ENCODE measurements at places on chromosomes 16 and 17. TPM values are rescaled to one million over a fixed set of nuclear protein-coding genes. Genes with fewer than 3 reads are reported as not detected.

TMC7 gene
- 0.39 TPM for total RNA-seq

DNAI2 gene
- total RNA-seq, result not detected

MYH8 gene
- total RNA-seq, result not detected

TP53TG3 gene
- total RNA-seq, result not detected

CCL17 gene
- not detected for total RNA-seq

TAC4 gene
- not detected for total RNA-seq

PRKCB gene
- total RNA-seq, result not detected

GP1BA gene
- total RNA-seq, result not detected

HSD17B1 gene
- total RNA-seq, result 5.5 TPM

CCL14 gene
- not detected for total RNA-seq

TNFRSF17 gene
- total RNA-seq, result not detected

CLEC10A gene
- total RNA-seq, result not detected

FAM20A gene
- total RNA-seq, result not detected

ZSCAN10 gene
- total RNA-seq, result not detected

CHST4 gene
- not detected for total RNA-seq

MMP25 gene
- total RNA-seq, result 0.11 TPM

PERCC1 gene
- not detected for total RNA-seq

NLRC3 gene
- total RNA-seq, result not detected

TPPP3 gene
- 0.87 TPM for total RNA-seq

NOD2 gene
- 28.3 TPM for total RNA-seq

LPO gene
- total RNA-seq, result not detected

CUEDC1 gene
- total RNA-seq, result 28.7 TPM

TEX19 gene
- total RNA-seq, result under 0.01 TPM

ASB16 gene
- not detected for total RNA-seq

ADORA2B gene
- 7.9 TPM for total RNA-seq

CD300A gene
- total RNA-seq, result not detected

KRT31 gene
- total RNA-seq, result not detected
